Panc1 (cell line): ENCODE measurements at places on chromosomes 5 and 9.

DNA sequence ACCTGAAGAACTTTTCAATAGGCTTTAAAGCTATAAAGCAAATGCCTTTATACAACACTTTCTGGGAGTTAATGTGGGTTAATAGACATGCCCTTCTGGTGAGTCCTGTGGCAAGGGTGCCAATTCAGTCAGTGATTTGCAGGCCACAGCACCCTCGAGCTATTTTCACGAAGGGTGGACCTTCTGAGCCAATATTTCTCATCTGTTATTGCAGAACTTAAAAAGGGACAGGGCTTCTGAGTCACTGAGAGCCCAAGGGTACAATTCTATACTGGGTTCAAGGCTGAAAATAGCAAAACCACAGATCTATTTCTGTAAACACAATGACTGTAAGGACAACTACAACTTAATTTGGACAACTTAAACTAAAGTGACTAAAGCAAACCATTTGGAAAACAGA, 92.8 kb downstream of the GABRG2 start:
- DNase-seq = no peak

- DNase-seq = no peak
Observed at GRCh38 chr9:98083061-98083501, 26.5 kb downstream of the NANS start.

DNA sequence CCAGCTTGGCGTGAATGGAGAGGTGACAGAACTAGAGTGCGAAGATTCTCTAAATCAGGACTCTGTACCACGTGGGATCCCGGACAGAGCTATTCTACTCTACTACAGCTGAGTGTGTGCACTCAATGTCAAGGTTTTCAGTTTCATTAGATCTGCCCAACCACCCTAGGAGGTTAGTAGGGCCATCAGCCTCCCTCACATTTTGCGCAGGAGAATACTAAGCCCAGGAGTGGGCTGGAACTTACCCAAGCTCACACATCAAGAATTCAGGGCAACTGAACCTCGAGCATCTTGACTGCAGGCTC, 68.3 kb upstream of the TBC1D2 start:
- DNase-seq = no peak

- no peak for DNase-seq
Observed at GRCh38 chr5:178235588-178235974, 3.0 kb upstream of the PHYKPL start.

- no peak for DNase-seq
Observed at GRCh38 chr5:21818370-21818720, 1034.8 kb downstream of the CDH12 start.

DNA sequence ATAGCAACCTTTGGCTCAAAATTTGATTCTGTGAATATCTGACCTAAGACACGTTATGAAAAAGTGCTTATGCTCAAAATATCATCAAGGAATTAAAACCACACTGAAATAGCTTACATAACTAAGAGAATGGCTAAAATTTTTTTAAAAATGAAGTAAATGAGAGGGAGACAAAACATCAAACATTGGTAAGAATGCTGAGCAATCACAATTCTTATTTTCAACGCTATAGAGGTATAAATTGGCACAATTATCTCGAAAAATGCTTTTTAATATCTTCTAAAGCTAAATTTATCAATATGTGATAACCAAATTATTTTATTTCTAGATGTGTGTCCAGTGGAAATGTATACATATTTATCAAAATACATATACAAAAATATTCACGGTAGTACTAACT, 381.3 kb downstream of the ANXA1 start:
- DNase-seq = no peak

DNA sequence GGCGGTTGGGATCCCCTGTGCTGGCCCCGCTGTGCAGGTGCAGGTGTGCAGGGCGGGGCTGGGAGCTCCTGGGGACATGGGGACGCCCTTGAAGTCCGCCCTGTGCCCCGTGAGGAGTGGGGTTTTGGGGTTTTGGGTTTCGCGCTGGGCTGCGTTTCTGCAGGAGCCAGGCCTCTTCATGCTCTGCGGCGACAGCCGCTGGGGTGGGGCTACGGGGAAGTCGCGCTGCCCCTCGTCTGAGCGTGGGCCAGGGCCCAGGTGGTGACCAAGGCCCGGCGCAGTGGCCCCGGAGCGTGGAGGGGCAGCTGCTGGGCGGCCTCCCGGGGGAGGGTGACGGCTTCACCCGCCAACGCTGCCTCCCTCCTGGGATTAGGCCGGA, 47.8 kb upstream of the IRX4 start:
- no peak for DNase-seq

- no peak for DNase-seq
Observed at GRCh38 chr9:13378154-13378553, 98.7 kb upstream of the MPDZ start.

- no peak for DNase-seq
Observed at GRCh38 chr5:16987776-16988175, 51.7 kb upstream of the MYO10 start.

- DNase-seq = no peak
Observed at GRCh38 chr5:143275512-143276363, 127.7 kb downstream of the NR3C1 start.

DNA sequence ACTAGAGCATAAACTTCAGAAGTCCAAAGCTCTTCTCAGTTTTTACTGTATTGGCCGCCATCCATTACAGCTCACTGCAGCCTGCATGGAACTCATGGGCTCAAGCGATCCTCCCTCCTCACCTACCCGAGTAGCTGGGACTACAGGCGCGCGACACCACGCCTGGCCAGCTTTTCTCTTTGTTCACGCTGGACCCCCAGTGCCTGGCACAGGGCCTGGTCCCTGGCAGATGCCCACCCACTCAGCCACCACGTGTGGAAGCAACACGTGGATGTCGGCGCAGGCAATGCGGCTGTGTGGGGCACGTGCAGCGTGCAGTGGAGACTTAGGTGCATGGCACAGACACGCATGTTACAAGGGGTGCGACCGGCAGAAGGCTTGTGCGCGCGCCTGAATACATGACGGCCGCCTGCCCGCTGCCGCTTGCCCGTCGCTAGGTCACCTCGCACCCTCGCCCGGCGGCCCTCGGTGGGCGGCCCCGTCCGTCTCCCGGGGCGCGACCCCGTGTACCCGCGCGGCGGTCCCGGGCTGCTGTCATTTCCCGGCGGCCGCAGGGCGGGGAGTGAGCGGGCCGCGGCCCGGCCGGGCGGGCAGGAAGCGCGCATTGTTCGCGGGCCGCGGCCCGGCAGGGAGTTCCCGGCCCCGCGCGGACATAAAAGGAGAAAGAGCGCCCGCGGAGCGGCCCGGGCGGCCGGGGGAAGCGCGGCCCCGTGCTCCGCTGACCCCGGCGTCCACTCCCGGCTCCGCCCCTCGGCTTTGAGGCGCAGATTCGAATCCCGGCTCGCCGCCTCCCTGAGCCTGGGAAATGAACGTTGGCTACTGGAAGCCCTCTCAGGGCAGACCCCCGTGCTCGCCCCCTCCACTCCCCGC, 24.1 kb upstream of the PTGS1 start:
- no peak for DNase-seq

- DNase-seq = no peak
Observed at GRCh38 chr5:149809931-149810691, 80.0 kb downstream of the PPARGC1B start.

GRCh38 chr9:109737295-109737694, 42.7 kb upstream of the PALM2AKAP2 start:
- no peak for DNase-seq

DNA sequence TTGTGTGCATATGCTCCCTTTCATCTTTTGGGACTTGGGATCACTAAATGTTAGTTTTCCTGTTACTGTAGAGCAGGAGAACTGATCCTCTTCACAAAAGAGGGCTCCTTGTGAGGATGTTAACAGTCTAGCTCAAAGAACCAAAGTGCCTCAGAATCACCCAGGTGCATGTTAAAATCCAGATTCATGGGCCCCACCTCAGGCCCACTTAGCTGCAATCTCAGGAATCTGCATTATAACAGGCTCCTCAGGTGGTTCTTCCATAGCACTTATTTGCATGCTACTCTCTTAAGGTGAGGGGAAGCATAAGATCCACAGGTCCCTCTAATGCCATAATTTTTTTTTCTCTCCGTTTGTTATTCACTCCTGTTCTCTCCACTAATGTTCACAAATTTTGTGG, 14.8 kb upstream of the MEF2C start:
- DNase-seq = no peak

GRCh38 chr9:38226491-38226951, 157.5 kb upstream of the SHB start:
- DNase-seq = no peak

- no peak for DNase-seq
Observed at GRCh38 chr5:133744960-133745308, 132.6 kb upstream of the FSTL4 start.

DNA sequence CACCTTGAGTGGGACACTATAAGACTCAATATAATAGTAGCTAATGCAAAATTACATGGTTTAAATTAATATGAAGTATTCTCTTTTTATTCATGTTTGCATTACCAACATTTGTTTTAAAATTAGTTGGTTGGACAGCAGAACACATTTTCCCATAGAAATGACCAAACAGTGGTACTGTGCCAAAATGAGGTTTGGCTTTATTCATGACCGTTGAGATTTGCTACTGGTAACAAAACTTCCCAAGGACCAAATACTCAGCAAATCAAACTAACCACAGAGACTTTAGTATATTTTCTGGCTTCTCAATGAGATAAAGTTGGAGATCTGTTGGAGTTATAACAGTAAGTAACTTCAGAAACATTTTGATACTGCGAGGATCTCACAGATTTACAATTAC, 637.8 kb upstream of the MEF2C start:
- no peak for DNase-seq

DNA sequence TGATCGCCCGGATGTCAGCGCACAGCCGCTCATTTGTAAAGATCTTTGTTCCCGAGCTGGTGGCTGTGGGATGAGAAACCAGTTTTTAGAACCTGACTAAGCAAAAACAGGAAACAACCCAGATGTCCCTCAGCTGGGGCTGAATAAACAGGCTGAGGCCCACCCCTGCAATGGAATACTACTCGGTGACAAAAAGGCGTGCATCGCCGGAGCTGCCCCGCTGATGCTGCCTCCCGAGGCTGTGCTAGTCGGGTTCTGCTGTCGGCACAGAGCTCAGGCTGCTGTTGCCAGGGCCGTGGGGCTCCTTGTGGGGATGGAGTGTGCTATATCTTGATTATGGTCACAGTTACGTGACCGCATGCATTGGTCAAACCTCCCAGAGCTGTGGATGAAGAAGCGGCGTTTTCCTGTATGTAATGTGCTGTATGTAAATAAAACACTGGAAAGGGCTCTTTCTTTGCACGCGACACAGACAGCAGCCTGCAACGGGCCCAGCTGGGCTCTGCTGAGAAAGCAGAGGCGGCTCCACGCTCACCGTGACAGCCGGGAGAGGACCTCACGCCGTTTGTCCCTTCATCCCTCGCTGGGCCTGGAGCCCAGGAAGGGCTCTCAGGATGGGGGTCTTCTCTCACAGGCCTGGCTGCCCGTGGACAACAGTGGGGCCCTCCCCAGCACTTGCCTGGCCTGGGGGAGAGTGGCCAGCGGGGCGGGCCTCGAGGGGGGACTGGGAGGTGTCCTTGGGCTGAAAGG, 51.5 kb upstream of the RNU6ATAC start:
- DNase-seq = no peak
